ENCODE measurements at places on chromosomes 2 and 18.

- DNase-seq, result no peak
Observed at GRCh38 chr2:38806733-38807059, 28.7 kb downstream of the GEMIN6 start.

DNA sequence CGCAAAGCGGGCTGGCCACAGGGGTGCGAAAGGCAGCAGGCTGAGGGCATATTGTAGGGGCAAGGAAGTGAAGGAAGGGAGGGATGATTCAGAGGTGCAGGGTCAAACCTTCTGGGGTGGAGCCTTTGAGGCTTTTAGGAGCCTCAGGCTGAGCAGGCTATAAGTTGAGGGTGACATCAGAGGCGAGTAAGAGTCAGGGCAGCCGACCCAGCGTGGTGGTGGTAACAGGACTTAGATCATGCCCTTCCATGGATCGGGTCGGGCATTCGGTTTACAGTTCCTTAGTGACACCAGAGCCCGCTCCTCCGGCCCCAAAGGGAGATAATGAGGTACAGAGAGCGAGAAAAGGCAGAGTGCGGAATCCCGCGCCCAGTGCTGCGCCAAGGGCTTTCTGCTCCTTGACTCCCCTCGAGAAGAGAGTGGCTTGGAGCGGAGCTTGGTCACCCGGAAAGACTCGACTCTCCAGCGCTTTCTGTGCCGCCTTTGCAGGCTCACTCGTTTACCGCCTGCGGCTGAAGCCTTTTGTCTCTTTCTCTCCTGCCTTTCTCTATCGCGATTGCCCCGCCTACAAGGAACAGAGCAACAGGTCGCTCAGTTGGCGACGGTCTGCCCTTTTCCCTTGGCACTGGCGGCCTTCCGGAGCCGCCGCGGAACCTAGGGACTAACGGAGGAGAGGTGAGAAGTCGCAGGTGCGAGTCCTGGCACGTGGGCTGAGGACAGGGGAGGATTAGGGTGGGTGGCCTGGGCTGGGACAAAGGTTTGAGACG lies 720 bp downstream of the LBX2 start:
- peak; percentile 21 for DNase-seq

- no peak for DNase-seq
Observed at GRCh38 chr18:44818668-44819403, 138.1 kb downstream of the SETBP1 start.

GRCh38 chr2:127040169-127040568 lies 66.8 kb downstream of the BIN1 start:
- no peak for DNase-seq

DNA sequence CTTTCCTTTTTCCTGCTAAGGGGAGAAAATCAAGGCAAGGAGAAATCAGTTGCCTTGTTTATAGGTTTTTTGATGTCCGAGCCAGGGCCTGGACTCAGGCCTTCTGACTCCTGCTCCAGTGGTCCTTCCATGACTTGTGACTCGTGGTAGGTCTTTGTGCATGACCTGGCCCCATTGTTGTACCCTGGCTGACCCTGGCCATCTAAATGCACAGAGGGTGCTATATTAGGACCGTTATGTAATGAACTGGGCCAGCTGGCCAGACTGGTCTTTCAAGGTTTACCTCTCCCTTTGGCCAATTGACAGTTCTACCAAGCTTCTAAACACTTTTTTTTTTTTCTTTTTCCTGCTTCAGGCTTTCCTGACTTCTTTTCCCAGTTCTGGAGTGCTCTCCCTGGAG lies 81.1 kb downstream of the SETBP1 start:
- DNase-seq, result no peak

GRCh38 chr18:46291149-46291548 lies 187.0 kb downstream of the HAUS1 start:
- DNase-seq, result no peak

DNA sequence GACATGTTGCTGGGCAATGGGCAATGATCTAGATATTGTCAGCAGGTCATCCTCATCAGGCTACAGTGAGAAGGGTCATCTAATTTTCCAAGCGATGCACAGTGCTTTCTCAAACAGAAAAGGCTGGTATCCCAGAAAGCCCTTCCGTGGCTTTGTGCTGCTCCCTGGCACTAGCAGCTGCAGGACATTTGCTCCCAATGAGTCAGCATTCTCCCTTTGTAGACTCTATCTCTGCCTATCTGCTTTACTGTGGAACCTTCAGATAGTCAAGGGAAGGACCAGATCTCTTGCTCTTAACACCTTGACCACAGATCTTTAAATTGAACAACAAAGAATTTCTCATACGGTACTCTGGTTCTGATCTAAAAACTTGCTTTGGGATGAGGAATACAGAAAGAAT lies 101.4 kb downstream of the CDH2 start:
- DNase-seq, result no peak

DNA sequence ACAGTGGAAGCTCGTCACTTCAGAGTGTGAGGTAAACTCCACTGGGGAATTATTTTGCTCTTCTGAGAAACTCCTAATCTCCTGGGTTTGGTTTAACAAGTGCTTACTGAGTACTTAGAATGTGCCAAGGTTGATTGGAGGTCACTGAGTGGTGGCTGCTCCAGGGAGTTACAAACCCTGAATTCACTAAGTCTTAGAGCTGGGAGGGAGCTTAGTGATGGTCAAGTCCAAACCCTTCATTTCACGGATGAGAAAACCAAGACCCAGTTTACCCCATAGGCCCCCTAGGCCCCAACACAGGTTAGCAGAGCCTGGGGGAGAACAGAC lies 52.0 kb downstream of the SLC4A5 start:
- DNase-seq, result no peak

- no peak for DNase-seq
Observed at GRCh38 chr2:173979751-173980351, 14.7 kb upstream of the SP3 start.

DNA sequence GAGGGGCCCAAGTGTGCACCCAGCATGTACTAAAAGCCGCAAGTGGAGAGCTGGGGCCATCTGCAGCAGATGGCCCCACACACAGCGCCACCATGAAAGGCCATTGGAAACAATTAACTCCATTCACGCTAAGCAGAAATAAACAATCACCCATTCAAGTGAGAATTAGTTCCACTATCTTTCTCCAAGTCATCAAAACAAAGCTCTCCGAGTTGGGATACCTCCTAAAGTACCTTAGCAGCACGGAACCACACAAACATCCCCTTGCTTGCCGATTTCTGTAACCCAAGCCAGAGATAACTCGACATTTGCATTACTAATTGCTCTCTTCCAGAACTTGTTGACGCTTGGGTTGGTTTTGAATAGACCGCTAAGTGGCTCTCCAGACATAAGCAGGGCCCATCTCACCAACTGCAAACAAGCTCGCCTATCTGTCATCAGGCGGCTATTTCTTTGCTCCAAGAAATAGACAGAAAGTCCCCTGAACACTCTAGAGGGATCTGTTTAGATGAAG lies 840.6 kb upstream of the SALL3 start:
- DNase-seq, result no peak

DNA sequence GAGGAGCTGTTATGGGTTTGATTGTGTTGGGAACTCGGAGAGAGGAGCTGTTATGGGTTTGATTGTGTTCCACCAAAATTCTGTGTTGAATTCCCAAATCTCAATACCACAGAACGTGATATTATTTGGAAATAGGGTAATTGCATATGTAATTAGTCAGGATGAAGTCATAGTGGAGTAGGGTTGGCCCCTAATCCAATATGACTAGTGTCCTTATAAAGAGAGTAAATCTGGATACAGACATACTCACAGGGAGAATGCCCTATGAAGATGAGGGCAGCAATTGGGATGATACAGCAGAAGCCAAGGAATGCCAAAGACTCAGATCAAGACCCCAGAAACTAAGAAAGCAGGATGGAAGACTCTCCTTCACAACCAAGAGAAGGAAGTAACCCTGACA lies 1023.2 kb upstream of the ZEB2 start:
- no peak for DNase-seq

- no peak for DNase-seq
Observed at GRCh38 chr2:239616729-239617128, 215.9 kb upstream of the HDAC4 start.

DNA sequence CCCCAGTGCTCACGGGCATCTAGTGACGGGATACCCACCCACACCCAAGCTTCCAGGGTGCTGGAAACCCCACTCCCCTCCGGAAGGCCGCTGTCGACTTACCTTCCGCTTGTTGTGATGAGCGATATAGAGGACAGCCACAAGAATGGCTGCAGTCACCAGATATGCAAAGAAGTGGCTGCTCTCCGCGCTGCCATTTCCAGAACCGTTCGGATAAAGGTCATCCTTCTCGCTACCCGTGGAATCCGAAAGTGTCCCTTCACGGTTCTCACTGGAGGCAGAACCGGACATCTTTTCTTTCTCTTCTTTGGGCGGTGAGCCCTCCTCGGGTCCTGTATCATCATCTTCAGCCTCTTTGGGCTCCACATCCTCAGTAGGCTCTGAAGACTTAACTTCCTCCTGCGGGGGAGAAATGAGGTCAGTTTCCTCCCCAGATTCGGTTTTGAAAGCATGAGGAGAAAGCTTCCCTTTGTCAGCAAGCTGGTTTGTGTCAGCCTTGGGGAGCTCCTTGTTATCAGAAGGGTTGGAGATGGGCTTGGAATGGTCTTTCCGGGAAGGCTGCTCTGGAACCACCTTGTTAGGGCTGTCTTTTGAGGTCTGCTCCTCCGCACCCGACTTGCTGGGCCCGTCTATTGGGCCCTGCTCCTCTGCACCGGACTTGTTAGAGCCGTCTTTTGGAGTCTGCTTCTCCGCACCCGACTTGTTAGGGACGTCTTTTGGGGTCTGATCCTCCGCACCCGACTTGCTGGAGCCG lies 1.2 kb downstream of the TGOLN2 start:
- DNase-seq, result peak; percentile 10

GRCh38 chr18:12369211-12369610 lies 7.8 kb downstream of the AFG3L2 start:
- no peak for DNase-seq

DNA sequence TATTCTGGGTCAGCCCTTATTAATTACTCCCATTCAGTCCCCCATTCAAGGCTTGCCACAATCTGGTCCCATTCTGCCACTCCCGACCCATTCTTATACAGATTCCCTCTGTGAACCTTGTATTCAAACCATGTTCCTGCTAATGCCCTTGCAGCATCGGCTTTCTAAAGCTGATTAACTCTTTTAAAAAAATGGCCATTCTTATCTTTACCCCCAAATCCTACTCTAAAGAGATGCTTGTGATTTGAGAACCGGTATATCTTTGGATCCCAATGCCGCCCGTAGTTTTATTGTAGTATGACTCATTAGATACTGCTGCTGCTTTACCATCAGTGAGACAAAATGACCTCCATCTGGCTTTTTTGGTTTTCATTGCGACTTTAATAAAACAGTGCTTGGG lies 72.2 kb downstream of the XRCC5 start:
- DNase-seq, result no peak

GRCh38 chr18:52401236-52401635 lies 61.2 kb downstream of the DCC start:
- no peak for DNase-seq

GRCh38 chr2:64899081-64899865 lies 89.9 kb upstream of the SLC1A4 start:
- DNase-seq, result no peak

DNA sequence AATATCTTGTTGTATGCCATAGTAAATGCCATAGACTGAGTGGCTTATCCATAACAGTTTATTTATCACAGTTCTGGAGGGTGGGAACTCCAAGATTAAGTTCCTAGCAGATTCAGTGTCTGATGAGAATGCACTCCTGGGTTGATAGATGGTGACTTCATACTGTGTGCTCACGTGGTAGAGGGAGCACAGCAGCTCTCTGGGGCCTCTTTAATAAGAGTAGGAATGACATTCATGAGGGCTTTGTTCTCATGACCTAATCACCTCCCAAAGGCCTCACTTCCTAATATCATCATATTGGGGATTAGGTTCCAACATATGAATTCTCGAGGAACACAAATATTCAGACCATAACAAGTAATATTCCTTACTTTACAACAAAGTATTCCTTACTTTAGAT lies 98.1 kb upstream of the SH3BP4 start:
- no peak for DNase-seq

- DNase-seq, result no peak
Observed at GRCh38 chr18:79855147-79855933, 57.6 kb downstream of the KCNG2 start.

GRCh38 chr2:98175811-98176210 lies 88.8 kb downstream of the VWA3B start:
- no peak for DNase-seq

DNA sequence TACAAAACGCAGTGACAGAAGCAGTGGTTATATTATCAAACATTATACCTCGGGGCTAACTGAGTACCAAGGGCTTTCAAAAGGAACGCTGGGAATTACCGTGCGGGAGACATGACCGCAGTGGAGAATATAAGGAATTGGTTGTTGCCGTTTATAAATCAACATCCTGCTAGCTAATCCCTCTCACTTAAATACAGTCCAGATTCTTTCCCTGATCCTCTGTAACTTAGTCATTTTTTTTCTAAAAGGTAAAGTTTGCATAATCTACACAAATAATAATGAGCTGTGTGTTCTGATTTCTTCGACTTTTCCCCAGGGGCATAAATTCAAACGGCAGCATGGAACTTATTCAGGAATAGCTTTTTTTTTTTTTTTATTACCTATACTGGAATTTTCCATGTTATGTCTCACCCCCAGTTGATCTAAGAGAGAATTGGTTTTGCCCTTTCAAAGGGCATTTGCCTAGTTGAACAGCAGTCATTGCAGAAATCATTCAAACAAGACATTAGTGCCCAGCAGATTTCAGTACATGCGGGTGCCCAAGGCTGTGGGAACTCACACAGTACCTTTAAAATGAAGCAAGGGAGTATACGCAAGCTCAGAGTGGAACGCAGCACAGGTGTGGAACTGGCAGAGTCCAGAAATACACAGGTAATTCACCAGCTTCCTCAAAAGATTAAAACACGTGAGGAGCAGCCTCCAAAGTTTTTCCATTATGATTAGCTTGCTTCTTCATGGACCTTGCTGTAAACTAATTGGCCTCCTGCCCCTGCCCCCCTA lies 63.9 kb downstream of the SMIM21 start:
- no peak for DNase-seq
